Myocyte (in vitro differentiated cells): ENCODE measurements at places on chromosomes 3 and 15.
A peak's percentile ranks its signal among the peaks of the same experiment; 100 is the strongest.

GRCh38 chr15:79265987-79266579, 16.4 kb upstream of the ANKRD34C start:
- DNase-seq, result no peak

DNA sequence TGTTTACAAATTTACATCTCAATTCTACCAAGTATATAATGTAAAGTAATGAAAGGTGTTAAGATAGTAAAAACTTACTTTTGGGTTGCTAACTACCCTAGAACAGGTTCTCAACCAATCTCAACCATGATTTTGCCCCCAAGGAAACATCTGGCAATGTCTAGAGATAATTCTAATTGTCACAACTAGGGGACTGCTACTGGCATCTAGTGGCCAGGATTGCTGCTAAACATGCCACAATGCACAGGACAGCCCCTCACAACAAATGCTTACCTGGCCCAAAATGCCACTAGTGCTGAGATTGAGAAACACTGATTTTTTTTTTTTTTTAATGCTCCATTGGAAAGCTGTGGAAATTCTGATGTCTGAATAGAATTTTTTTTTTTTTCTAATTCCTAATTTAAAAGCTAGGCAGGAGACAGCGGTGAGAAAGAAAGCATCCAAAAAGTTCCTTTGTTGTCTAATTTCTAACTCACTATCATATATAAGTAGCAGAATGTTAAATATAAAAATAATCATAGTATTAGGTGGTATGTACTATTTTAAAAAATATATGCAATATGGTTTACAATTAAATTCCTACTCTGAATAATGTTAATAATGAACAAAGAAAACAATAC, 81.5 kb downstream of the TJP1 start:
- DNase-seq, result no peak

GRCh38 chr15:55526559-55527036, 18.6 kb upstream of the DNAAF4 start:
- DNase-seq, result peak; percentile 49

- no peak for DNase-seq
Measured at GRCh38 chr3:115562636-115563267, 60.6 kb upstream of the GAP43 start.

DNA sequence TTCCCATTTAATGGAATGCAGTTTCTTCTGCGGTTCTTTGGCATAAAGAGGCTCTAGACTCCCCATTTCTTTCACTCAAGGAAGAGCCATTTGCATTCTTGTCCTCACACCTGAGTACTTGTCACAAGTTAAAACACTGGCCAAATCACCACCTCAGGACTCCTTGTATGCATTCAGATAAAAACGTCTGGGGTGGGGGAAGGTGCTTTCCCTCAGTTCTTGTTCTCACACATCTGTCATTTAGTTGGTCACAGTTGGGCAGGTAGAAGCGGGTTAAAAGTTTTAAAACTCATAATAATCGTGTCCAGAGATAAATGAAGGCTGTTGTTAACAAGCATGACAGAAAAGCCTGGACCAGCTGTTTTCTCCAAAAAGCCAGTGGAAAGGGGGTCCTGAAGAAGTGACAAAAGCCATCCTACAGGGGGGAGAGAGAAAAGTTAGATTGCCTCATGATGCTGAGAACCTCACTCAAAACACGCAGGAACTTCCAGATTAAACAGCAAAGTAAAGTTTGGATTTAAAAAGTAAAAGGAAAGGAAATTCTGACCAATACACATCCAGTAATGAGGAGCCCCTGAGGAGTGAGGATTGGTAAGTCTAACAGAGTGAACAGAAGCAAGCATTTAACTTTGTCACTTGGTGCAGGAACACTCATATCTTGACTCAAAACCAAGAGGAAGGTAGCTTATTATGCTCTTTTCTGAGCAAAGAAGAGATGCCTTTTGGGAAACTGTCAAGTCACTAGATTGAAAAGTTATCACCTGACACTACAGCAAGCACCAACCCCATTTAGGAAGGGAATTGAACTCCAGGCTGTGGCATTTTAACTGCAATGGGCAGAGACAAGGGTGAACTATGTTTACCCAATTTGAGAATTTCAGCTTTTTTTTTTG, 2.8 kb downstream of the BCL2L10 start:
- no peak for DNase-seq

DNA sequence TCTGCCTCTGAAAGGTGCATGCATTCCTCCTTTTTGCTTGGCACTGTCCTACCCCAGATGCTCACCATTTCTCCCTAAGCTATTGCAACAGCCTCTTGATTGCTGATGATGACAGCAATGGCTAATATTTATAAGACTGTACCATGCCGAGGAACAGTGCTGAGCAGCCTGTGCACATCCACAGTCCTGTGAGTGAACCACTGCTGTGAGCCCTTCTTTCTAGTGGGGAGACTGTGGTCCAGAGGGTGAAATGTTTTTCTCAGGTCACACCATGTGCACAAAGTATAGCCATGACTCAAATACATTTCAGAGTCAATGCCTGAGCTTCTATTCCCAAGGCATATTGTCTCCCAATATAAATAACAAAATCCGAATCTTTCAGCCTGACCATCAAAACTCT, 231.2 kb upstream of the LRTM1 start:
- no peak for DNase-seq

DNA sequence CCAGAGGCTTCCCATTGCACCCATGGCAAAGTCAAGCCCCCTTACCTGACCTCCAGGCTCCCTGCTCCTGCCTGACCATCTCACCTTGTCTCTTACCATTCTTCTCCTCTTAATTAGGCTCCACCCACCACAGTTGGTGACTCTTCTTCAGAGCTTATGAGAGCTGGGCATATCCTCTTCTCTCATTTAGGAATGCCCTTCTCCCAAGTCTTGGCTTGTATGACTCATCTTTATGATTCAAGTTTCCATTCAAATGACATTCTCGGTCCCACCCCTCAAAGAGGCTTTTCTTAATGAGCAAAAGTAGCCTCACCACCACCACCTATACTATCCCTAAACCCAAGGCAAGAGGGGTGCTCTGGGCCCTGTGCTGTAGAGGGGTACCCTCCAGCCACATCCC, 55.3 kb upstream of the NUDT16 start:
- peak; percentile 13 for DNase-seq

DNA sequence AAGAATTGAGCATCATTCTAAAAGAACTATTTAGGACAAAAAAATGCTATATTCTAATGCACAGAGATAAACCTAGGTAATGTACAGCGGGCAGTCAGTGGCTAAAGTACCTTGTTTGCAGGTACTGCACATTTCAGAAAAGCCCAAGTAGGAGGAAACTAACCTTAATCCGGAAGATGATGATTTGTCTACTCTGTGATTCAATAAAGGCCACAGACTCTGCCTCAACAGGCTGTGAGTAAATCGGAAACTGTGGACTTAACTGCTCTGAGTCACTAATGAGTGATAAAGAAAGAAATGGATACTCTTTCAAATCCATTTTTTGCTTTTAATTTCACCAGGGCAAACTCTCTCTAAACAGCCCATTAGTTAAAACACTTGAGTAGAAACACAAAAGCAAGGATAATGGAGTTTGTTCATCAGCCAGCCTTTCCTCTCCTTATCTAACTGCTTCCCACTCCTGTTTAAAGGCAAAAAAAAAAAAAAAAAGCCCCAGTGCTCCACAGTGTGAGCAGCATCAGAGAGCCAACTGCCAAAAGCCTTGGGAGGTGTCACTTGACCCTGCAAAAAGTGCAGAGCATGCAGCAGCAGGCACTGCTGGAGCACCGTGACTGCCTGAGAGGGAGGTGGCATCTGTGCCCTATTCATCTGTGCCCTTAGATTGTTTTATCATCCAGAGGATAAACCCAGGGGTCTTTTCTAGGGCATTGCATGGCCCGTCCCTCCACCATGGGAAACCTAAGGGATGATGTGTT, 187.7 kb downstream of the SATB1 start:
- peak; percentile 22 for DNase-seq

DNA sequence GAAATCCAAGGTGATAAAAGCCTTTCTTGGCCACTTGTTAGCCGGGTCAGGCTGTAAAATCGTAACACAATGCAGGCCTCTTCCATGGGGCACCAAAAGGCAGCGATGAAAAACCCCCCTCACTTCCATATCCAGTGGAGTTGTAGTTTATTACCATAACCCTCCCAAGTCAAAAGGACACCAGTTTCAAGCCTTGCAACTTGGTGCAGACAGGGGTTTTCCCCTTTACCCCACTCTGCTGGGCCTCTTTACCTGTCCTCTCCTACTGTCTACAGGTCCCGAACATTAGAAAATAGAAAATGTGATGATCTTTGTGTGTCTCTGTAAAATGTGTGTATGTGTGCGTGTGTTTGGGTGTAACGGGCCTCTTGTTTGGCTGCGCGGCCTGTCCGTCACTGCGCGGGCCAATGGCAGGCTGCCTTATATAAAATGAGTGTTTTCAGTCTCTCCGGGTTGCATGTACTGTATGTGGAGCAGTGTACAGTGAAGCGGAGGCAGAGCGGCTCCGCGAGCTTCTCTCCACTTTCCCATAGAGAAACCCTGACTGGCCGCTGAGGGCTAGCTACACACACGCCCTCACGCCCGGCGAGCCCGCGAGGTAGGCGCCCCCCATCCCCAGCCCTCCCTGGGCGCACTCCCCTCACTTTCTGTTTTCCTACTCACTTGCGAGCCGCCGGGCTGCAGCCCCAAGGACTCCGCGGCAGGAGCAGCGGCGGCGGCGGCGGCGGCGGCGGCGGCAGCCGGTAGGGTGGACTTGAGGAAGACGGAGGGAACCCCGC, at the start of gene BBX:
TSS of gene BBX (plus strand) at position 453 of the 779 bp plus-strand sequence. CDS start 187,499 bp downstream, outside the sequence.
- DNase-seq, result peak; percentile 97
